ENCODE measurements at places on chromosomes 4 and X. TPM values are rescaled to one million over a fixed set of nuclear protein-coding genes. Genes with fewer than 3 reads are reported as not detected.

GRCh38 chr4:177778623-177779022, 336.4 kb upstream of the AGA start:
- no peak for DNase-seq

- no peaks in the 10 kb centered on the region for H3K27me3 ChIP-seq
- H3K4me1 ChIP-seq, result no peaks in the 10 kb centered on the region
- H3K36me3 ChIP-seq, result peaks cover 24% of the 10 kb centered on the region
- no peak overlapping the region for H3K4me3 ChIP-seq
Measured at GRCh38 chr4:8461086-8461485, 20.5 kb downstream of the TRMT44 start.

GRCh38 chr4:168868044-168868781, 141.8 kb downstream of the CBR4 start:
- H3K4me3 ChIP-seq, result no peak overlapping the region
- DNase-seq, result no peak
- H3K36me3 ChIP-seq, result peaks cover 4% of the 10 kb centered on the region
- H3K27me3 ChIP-seq, result peaks cover 2% of the 10 kb centered on the region
- peak overlapping the region; percentile 7 for H3K27ac ChIP-seq
- H3K4me1 ChIP-seq, result peaks cover 42% of the 10 kb centered on the region

DNA sequence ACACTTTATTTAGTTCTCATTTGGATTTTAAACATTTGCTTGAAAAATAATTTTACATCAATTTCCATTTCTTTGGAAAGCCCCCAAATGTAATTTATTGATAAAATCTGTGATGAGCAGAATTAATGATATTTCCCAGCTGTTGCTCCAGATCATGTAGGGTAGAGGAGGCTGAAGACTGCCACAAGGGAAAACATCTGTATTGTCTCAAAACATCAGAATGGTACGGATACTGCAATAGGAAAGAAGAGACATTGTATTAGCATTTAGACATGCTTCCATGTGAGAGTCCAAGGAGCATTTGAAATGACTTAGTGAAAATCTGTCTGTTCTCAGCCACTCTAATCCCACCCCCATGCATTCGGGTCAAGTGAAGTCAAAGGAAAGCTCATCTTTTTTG, 14.4 kb downstream of the ADH1A start:
- H3K27ac ChIP-seq, result no peak overlapping the region
- H3K36me3 ChIP-seq, result no peaks in the 10 kb centered on the region
- no peaks in the 10 kb centered on the region for H3K4me1 ChIP-seq
- H3K4me3 ChIP-seq, result no peak overlapping the region
- no peaks in the 10 kb centered on the region for H3K27me3 ChIP-seq
- DNase-seq, result no peak

GRCh38 chrX:125203737-125204578, 115.7 kb upstream of the TEX13C start:
- H3K4me1 ChIP-seq, result peaks cover 24% of the 10 kb centered on the region
- peaks cover 46% of the 10 kb centered on the region for H3K27me3 ChIP-seq
- peak overlapping the region; percentile 60 for H3K4me3 ChIP-seq
- H3K27ac ChIP-seq, result no peak overlapping the region
- H3K36me3 ChIP-seq, result no peaks in the 10 kb centered on the region
- peak; percentile 20 for DNase-seq

DNA sequence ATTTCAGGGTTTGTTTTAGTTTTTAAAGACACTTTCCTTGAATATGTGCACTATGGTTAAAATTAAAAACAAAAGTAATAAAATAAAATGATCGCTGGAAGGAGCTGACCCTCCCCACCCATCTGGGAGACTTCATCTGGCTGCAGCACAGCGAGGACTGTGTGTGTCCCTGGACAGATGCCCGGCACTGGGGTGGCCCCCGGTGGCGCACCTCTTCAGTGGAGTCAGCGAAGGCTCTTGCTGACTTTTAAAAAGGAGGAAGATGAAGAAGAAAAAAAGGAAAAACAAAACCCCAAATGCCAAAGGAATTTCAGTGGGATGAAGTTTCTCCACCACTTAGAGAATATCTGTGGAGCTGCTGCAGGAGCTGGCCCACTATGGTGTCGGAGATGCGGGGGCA, 5.4 kb upstream of the ADGRG4 start:
- no peak overlapping the region for H3K27ac ChIP-seq
- no peak overlapping the region for H3K4me3 ChIP-seq
- H3K36me3 ChIP-seq, result no peaks in the 10 kb centered on the region
- no peaks in the 10 kb centered on the region for H3K4me1 ChIP-seq
- H3K27me3 ChIP-seq, result peaks cover 2% of the 10 kb centered on the region

- no peaks in the 10 kb centered on the region for H3K36me3 ChIP-seq
- no peak overlapping the region for H3K27ac ChIP-seq
- no peaks in the 10 kb centered on the region for H3K4me1 ChIP-seq
- H3K4me3 ChIP-seq, result no peak overlapping the region
Measured at GRCh38 chrX:30313322-30313721, 4.1 kb upstream of the NR0B1 start.

DNA sequence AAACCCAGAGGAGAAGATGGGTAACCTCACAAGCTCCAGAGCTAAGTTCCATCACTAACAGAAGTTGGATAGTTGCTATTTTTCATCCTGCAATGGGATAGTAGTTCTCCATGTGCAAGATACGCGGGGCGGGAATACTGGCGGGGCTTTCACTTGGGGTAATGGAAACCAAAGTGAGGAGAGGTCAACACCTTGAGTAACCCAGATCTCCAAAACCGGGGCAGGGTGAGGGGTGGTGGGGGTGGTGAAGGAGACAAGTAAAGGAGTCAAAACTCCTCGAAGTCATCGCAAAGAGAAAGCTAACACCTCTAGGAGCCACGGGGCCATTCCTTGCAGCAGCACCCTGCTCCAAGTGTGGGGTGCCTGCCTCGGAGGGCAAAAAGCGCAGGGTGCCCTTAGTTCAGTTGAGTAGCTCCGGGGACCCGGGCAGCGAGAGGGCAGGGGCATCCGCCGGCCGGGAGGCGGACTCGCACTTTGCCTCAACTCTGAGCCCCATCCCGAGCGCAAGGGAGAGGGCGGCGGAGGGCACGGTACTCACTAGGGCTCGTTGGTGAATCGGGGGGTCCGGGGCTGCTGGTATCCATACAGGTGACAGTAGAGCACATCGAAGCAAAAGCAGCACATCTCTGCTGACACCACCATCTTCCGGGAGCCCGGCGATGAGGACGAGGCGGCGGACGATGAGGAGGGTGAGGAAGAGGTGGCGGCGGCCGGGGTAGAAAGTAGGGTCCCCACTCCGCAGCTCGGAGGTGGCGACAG, 645 bp downstream of the AMMECR1 start:
- H3K36me3 ChIP-seq, result peaks cover 5% of the 10 kb centered on the region
- peaks cover 32% of the 10 kb centered on the region for H3K4me1 ChIP-seq
- no peaks in the 10 kb centered on the region for H3K27me3 ChIP-seq
- peak overlapping the region; percentile 90 for H3K4me3 ChIP-seq

GRCh38 chrX:819684-820083, 189.1 kb downstream of the SHOX start:
- no peaks in the 10 kb centered on the region for H3K36me3 ChIP-seq
- no peaks in the 10 kb centered on the region for H3K4me1 ChIP-seq

GRCh38 chr4:609400-610050, 15.8 kb upstream of the PDE6B start:
- DNase-seq, result no peak
- H3K4me3 ChIP-seq, result no peak overlapping the region
- peaks cover 4% of the 10 kb centered on the region for H3K27me3 ChIP-seq
- H3K27ac ChIP-seq, result no peak overlapping the region
- H3K4me1 ChIP-seq, result no peaks in the 10 kb centered on the region

DNA sequence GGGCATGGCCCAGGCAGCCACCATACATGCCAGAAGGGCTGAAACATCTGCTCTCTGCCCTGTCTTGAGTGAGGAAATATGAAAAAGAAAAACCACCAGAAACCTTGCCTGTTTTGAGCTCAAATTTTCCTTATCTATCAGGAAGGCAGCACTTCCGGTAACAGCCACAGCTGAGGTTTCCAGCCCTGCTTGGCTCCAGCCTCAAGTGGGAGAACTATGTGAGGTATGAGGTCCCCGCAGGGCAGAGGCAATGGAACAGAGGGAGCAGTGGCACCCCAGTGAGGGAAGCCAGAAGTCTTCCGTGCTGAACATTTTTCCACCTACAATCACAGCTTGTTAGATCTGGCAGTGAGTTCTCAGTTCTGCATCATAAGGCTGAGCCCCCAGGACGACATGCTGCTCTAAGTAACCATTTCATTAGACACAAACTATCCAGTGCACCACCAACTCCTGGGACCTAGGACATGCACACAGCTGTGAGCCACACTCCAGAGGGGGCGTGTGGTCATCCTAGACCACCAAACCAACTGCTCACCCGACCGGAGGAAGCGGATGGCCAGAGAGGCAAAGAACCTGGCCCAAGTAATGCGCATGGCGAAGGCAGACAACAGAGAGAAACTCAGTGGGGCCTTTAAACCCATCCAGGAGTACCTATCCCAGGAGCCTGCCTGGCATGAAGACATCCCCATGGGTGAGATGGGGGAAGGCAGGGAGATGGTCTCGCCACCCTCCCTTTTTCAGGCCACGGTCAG, 22.6 kb downstream of the WDR1 start:
- H3K27me3 ChIP-seq, result no peaks in the 10 kb centered on the region
- peak overlapping the region; percentile 95 for H3K27ac ChIP-seq
- DNase-seq, result peak; percentile 46
- peaks cover 91% of the 10 kb centered on the region for H3K36me3 ChIP-seq
- peak overlapping the region; percentile 51 for H3K4me3 ChIP-seq
- H3K4me1 ChIP-seq, result peaks cover 83% of the 10 kb centered on the region

DNA sequence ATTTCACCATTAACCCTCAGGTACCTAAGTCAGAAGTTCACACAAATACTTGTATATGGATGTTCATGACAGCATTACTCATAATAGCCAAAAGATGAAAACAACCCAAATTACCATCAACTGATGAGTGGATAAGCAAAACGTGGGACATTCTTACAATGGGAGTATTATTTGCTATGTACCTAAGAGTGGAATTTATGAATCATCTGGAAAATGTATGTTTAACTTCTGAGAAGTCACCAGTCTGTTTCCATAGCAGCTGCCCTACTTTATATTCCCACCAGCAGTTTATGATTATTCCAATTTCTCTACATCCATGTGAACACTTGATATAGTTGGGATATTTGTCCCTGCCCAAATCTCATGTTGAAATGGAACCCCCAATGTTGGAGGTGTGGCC, 1478.9 kb downstream of the PCDH19 start:
- no peak overlapping the region for H3K27ac ChIP-seq
- no peak overlapping the region for H3K4me3 ChIP-seq
- H3K4me1 ChIP-seq, result no peaks in the 10 kb centered on the region
- H3K36me3 ChIP-seq, result no peaks in the 10 kb centered on the region
- H3K27me3 ChIP-seq, result no peaks in the 10 kb centered on the region
- DNase-seq, result no peak

DNA sequence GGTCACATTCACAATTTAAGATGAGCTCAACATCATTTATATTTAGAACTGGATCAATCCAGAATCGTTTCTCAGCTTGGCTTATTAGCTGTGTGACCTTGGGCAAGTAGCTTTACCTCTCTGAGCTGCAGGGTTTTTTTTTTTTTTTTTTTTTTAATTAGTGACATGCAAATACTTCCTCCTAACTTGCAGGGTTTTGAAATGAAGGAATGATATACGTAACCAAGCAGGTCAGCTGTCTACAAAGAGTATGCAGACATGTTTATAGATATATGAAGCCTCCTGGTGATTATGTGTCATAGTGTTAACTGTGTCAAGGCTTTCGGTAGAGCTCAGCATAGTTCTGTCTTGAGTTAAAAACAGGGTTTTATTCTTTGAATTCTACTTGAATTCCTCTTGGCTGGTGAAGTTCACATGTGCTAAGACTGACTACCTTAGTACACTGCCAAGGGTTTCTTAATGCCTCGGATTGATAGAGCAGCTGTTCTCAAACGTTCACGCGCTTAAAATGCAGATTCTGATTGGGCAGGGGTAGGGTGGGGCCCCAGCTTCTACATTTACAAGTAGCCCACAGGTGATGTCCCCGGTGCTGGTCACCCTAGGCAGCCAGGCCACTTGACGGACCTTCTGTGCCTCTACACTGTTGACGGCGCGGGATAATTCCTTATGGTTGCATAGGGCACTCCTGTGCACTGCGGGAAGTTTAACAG, 654 bp upstream of the STS start:
- DNase-seq, result peak; percentile 19
- peak overlapping the region; percentile 79 for H3K4me3 ChIP-seq
- H3K27ac ChIP-seq, result peak overlapping the region; percentile 78
- H3K36me3 ChIP-seq, result no peaks in the 10 kb centered on the region

DNA sequence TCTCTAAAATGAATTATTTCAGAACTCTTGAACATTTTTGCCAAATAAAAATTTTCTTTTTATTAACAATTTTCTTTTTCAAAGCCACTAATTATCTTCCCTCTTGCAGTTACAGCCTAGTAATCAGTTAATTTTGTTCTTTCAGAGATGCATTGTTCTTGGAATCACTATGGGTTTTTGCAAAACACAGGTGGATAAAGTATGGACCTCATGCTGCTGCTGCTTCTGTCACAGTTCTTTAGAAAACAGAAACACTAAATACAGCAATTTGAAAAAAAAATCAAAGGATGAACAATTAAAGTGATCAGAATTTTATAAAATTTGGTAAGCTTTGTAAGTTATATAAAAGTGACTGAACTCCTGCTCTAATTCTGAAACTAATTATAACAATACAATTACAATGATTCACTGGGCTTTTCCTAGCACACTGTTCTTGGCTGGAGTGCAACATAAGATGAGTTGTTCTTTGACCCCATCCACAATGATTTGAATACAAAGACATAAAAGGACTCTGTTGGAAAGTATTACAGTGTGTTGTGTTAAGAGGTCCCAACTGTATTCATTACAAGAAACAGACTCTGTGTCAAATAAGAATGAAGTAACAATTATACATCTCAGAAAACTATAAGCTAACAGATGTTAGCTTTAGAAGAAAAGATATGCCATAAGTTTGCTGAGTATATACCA, 59.4 kb upstream of the GK2 start:
- no peaks in the 10 kb centered on the region for H3K4me1 ChIP-seq
- no peak for DNase-seq
- H3K27ac ChIP-seq, result no peak overlapping the region
- no peak overlapping the region for H3K4me3 ChIP-seq
- peaks cover 3% of the 10 kb centered on the region for H3K27me3 ChIP-seq

- H3K4me3 ChIP-seq, result no peak overlapping the region
- H3K27me3 ChIP-seq, result peaks cover 11% of the 10 kb centered on the region
- H3K4me1 ChIP-seq, result no peaks in the 10 kb centered on the region
- H3K36me3 ChIP-seq, result no peaks in the 10 kb centered on the region
- no peak for DNase-seq
Measured at GRCh38 chr4:76597423-76597979, 162.5 kb downstream of the SHROOM3 start.

GRCh38 chr4:7040765-7041164, 2.4 kb upstream of the TADA2B start:
- H3K27me3 ChIP-seq, result peaks cover 10% of the 10 kb centered on the region
- H3K36me3 ChIP-seq, result peaks cover 13% of the 10 kb centered on the region
- peak overlapping the region; percentile 24 for H3K4me3 ChIP-seq
- H3K27ac ChIP-seq, result no peak overlapping the region
- no peak for DNase-seq

The SEPSECS gene
- 15.2 TPM for total RNA-seq

The TEX13B gene
- not detected for total RNA-seq

The KLHL34 gene
- total RNA-seq, result 0.58 TPM

The MAGEA9 gene
- total RNA-seq, result not detected

The KIT gene
- total RNA-seq, result 0.73 TPM

The AVPR2 gene
- total RNA-seq, result not detected

The FATE1 gene
- not detected for total RNA-seq

The TLR3 gene
- total RNA-seq, result 2.2 TPM

The HTN3 gene
- not detected for total RNA-seq

The SMIM43 gene
- not detected for total RNA-seq

The MAGEA2B gene
- total RNA-seq, result not detected

The PDGFRA gene
- 0.68 TPM for total RNA-seq

The SSX4B gene
- not detected for total RNA-seq

The MAGIX gene
- total RNA-seq, result 1.6 TPM

The CXCR3 gene
- total RNA-seq, result 84.9 TPM

The MAGEH1 gene
- 16.1 TPM for total RNA-seq

The SLC4A4 gene
- 3.1 TPM for total RNA-seq

Measured in activated CD4-positive, alpha-beta memory T cell treated with anti-CD3 and anti-CD28 coated beads, Interleukin-2, amount 10 ng/mL, durations not matched to agents 7 days and 5 days (primary cell).